ENCODE measurements at places on chromosomes 5 and 9.

GRCh38 chr9:69604568-69605219 is 67.5 kb downstream of the APBA1 start:
- no peak for DNase-seq

DNA sequence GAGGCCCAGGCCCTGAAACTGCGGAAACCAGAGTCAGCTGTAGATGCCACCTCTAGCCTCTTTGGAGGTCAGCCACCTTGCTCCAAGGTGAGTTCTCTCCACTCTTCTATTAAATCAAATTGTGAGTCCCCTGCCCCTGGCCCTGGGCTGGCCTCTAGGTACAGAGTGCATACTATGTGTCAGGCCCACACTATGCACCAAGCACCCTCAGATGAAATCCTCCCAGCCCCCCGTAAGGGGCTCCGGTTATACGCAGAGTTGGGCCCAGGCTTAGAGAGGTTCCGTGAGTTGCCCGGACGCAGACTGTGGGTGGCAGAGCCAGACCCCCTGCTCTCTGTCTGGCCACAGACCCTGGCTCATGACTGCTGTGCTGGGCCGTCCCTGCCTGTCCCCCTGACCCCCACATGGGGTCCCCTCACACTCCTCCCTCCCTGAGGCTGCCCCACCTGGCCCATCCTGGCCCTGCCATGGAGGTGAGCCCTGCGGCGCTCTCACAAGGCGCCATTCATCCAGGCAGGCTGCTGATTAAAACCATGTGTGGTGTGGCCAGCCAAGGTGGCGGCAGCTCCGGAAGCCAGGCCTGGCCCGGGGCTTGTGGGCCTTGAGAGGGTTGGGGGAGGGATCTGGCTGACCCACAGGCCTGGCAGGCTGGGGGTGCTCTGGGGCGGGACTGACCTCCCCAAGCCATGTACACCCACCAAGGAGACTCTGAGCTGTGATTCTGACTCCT is 65.5 kb upstream of the SYNPO start:
- no peak for DNase-seq

GRCh38 chr5:10046676-10047075 is 203.0 kb downstream of the ATPSCKMT start:
- no peak for DNase-seq

DNA sequence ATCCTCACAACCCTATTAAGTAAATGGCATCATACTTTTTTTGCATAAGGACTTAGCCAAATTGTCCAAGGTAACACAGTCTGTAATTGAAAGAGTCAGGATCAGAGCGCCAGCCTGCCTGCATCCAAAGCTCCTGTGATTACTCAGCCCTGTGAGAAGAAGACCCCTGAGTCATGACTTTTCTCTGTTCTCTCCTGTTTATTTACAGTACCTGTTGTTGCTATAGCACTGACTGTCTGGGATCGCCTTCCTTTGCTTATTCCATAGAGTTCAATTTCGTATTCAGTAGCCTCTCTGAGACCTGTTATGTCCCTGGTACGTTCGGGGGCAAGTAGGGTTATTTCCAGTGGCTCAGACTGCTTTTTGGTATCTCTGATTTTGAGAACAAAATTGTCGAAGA is 71.8 kb downstream of the TNC start:
- no peak for DNase-seq

GRCh38 chr5:169112016-169112415 is 188.9 kb downstream of the SLIT3 start:
- DNase-seq: no peak

GRCh38 chr5:161547406-161547737 is 847 bp upstream of the GABRB2 start:
- DNase-seq: no peak

DNA sequence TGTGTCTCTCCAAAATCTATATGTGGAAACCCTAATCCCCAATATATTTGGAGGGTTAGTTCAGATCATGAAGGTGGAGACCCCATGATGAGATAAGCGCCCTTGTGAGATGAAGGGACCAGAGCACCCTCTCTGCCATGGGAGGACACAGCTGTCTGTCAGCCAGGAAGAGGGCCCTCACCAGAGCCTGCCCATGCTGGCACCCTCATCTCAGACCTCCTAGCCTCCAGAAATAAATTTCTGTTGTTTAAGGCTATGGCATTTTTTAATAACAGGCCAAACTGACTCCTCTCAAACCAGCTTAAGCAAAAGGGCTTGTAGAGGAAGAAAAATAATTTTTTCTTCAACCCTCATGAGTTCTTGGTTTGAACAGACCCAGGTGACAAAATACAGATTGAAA is 79.2 kb upstream of the MAMDC2 start:
- DNase-seq: no peak

- no peak for DNase-seq
These were observed 61.4 kb downstream of the KIF24 start for GRCh38 chr9:34267660-34268059.

- no peak for DNase-seq
These were observed 65.2 kb downstream of the STARD4 start for GRCh38 chr5:111447099-111447498.

DNA sequence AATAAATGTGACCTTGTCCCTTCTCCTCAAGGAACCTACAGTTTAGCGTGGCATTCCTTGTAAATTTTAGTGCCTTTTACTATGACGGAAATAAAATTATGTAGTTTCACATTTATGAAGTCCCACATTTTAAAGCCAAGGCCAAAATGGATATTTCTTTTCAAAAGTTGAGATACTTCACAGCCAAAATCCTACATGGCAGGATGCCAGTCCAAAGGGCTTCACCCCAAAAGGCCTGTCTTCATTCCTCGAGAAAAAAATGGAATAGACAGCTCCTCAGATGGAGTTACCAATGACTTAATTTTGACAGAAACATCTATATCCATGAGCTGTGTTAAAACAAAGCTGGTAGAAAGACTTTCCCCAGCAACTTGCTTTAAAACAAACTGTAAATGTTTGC is 211.2 kb downstream of the GLIS3 start:
- DNase-seq: no peak

GRCh38 chr9:19938990-19939733 is 150.3 kb upstream of the SLC24A2 start:
- DNase-seq: no peak

GRCh38 chr5:110623874-110624273 is 102.6 kb downstream of the TMEM232 start:
- no peak for DNase-seq

DNA sequence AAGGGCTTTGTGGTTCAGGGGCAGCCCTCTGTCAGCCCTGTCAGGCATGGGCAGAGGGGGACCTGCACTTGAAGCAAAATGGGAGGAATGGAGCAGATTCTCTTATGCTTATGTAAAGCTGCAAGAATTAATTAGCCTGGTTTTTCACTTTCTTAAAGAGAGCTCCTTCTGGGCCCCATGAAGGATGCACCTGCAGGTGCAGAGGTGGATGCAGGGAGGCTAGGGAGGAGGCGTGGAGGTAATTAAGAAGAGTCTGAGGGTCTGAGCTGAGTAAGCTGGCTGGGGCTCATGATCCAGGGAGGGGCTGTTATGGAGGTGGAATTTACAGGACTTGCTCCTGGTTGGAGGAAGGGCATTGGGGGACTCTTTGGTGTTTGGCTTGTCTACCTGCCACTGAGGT is 22.0 kb downstream of the NSG2 start:
- no peak for DNase-seq

DNA sequence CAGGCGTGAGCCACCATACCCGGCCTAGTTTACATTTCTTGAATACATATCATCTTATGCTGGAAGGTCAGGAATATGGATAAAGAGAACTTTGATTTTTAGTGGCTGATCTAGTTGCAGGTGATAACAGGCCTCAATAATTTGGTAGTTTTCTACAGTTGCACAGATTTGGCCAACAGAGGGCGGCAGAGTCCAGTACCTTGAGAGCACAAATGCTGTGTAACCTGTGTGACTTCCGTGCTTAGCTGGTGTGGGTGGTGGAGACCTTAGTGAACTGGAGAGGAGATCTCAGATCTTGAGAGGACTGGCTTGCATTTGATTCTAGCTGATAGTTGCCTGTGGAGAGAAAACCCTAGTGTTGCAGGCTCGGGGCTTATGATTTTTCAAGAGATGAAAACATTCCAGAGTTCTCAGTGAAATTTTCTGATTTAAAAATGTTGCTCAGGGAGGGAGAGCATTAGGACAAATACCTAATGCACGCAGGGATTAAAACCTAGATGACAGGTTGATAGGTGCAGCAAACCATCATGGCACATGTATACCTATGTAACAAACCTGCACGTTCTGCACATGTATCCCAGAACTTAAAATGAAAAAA is 17.4 kb upstream of the GPR151 start:
- peak; percentile 69 for DNase-seq

DNA sequence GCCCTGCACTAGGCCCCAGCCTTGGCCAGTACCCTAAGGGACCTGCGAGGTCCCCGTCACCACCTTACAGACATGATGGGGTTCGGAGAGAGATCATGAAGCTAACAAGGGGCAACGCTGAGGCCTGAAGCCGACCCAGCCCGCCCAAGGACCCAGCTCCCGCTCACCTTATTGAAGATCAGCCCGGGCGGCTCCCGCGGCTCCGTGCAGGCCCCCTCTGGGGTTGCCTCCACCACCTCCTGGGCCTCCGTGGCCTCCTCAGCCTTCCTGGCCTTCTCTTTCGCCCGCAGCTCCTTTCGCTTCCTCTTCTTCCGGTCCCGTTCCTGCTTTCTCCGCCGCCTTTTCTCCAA is 3.6 kb downstream of the SURF6 start:
- DNase-seq: no peak
